SK-MEL-5 (cell line): ENCODE measurements at places on chromosomes 3 and 15.

DNA sequence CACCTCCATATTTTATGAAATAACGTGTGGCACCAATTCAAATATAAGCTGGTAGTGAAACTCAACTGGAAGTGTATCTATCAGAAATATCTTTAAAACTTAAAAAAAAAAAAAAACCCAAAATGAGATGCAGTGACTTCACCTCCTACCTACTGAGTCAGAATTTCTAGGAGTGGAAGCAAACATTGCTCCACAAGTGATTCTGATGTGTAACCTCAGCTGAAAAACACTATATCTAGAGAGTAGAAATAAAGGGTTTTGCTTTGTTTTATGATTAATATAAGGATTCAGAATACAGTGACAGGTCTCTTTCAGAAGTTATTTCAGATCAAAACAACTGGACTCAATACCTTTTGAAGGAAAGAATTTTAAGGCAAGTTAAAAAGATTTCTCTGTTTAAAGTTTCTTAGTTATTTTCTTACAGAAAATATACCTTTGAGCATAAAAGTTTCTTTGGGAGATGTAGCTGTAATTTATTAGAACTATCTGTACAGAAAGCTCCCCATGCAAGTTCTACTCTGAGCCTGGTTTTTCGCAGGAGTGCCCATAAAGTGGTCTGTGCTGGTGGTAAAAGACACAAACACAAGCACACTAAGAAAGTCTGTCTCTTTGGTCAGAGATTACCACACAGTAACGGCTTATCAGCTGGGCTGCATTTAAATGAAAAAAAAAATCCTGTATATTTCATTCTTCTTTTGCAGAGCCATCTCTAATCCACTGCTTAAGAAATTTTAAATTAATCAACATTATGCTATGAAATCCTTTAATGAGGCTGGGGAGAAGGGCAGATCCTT lies 59.9 kb upstream of the PPIB start:
- DNase-seq: no peak

DNA sequence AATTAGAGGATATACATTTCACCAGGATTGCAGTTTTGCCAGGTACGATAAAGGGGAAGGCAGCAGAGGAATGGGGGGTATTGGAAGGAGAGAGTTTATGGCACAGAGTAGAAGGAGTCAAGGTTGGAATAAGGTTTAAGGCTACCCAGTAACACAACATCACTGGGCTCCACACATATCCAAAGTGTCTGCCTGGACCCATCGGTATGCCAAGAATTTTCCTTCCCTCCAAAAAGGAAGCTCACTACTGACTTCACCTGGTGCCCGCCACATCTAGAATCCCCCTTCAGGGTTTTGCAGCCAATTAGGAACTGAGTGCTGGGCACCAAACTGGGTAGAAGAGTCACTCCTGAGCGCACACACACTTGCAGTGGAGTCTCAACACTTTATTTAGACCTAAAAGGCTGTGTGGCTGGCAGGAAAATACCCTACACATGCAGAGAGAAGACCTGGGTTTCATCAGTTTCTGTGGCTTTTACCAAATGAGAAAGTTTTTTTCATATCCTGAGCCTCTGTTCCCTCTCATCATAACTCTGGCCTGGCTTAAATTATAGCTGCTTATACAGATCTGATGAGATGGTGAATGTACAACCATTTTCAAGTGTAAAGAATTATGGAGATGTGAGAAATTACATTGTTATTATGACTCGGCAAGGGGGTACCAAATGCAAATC lies 190.8 kb upstream of the LPP start:
- no peak for DNase-seq

- DNase-seq: peak; percentile 43
Observed at GRCh38 chr3:168865022-168865551, 769.4 kb upstream of the GOLIM4 start.

DNA sequence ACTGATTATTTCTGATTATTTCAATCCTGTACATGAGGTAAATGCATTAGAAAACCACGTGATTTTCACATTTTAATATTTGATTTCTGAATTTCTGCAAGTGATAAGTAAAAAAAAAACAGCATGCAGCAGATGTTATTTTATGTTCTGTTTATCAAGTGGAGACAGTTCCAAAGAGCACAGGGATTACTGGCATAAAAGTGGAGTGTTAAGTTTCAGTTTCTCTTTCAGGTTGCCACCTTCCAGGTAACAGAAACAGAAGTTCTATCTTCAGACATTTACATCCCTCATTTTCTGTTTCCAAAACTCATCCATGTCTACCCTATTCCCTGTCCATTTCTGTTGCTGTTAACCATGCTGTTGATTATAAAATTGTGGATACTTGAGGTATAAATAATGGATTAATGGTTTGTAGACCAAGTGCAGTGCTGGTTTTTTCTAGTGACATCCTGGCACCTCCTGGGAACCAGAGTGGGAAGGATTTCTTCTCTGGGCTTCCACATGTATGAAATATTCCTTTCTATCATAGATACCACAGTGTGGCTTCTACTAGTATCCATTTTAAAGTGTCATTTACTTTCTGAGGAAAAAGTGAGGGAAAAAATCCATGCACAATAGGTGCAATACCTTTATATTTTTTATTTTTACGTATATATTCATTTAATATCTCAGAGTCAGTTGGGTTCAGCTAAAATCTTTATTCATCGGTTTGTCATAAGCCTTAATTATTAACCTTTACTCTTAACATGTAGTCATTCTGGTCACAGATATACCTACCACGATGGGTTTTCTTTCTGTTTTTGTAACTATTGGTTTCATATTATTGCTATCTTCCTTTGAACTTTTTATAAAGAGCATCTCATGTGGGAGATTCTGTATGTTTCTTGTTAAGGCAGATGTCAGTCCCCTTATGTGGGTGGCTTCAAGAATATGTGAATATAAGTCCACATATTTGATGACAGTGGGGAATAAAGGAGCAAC lies 1010.0 kb downstream of the SQOR start:
- no peak for DNase-seq
